ENCODE measurements at places on chromosomes 4 and X.

GRCh38 chr4:46586566-46586965 is 196.6 kb upstream of the GABRA2 start:
- DNase-seq: no peak

DNA sequence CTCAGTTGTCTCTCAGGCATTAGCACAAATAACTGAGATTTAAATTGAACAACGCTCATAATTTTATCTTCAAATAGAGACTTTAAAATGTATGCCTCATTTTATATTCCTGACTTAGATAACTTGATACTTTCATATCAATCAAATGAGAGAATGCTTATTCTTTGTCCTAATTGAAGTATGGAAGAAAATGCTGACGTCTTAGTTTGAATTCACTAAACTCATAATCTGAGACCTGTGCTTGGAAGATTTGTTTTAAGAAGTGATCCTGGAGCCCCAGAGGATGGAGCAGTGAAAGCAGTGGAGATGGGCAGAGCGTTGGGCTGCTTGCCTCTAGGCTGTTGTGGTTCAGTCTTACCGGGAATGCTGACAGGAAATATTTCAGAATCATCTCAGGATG is 76.1 kb downstream of the ZNF518B start:
- no peak for DNase-seq

- no peak for DNase-seq
These were observed 27.0 kb downstream of the GPM6A start for GRCh38 chr4:175784986-175785525.

DNA sequence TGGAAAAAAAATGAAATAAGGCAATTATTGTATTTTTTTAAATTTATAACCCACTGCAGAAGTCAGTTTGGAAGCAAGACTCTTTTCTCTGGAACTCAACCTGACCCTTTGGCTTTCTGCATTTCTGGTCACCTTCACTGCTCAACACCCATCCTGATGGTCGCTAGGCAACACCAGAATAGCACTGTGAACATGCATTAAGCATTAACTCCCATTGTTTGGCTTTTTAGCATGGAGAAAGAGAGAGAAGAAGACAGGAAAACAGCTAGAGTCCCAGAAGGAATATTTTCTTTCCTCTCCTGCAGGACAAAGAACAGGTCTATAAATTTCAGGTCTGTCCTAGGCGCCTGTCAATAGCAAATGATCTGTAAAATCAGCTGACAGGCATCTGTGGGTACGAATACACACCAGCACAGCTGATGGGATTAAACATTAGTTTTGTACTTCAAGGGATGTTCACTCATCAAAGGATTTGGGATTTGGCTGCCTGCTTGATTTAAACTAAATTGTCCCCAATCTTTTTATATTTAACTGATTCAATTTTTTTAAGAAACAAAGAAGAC is 137.2 kb upstream of the ETNPPL start:
- DNase-seq: no peak

GRCh38 chrX:65999563-66000148 is 40.2 kb downstream of the VSIG4 start:
- DNase-seq: no peak

DNA sequence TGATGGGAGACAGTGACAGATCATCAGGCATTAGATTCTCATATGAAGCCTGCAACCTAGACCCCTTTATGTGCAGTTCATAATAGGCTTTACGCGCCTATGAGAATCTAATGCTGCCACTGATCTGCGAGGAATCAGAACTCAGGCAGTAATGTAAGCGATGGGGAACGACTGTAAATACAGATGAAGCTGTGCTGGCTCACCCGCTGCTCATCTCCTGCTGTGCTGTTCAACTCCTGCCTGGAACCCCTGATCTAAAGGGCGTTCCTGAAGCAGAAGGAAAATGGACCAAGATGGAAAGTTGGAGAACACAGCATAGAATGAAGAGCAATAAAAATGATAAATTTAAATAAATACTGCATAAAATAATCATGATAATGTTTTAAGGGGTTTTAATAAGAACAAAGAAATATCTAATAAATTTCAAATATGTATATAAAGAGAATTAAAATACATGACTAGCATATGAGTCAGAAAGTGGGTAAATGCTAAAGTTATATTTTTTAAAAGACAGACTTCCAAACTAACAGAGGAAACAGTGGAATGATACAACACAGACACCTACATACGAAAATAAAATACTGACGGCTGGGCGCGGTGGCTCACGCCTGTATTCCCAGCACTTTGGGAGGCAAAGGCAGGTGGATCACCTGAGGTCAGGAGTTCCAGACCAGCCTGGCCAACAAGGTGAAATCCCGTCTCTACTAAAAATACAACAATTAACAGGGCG is 59.2 kb downstream of the RBM47 start:
- no peak for DNase-seq

Data from CD4-positive, alpha-beta T cell treated with Interleukin-15 for 4 hours (primary cell).